Activated CD4-positive, alpha-beta T cell treated with anti-CD3 and anti-CD28 coated beads for 36 hours (primary cell): ENCODE measurements at places on chromosomes 12 and 14.

DNA sequence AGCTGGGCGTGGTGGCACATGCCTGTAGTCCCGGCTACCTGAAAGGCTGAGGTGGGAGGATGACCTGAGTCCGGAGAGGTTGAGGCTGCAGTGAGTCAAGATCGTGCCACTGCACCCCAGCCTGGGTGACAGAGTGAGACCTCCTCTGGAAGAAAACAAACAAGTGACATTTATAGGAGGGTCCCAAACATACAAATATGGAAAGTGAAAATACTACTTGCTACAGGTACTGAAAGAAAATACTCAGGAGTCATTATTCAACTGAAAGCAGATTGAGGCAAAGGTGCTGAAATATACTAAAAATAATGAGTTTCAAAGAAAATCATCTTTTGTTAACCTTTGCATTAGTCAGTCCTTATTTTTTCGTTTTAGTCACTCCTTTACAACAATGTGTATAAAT lies 53.5 kb downstream of the ETV6 start:
- peak; percentile 50 for DNase-seq

DNA sequence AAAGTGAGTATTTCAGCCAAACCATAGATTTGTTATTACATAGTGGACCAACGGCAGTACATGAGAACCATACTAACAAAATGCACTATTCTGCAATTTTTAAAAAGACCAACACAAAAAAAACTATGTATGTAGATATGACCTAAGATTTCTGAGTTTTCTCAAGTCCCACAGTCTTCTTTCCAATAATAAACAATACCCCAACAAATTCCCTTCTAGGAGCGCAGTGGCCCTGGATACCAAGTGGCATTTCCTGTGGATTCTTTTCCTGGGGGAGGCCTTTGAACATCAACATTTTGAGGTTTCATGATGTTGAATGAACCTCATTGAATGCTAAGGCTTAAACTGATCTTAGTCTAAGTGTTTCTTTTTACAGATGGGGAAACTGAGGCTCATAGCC lies 210.5 kb downstream of the BCAT1 start:
- no peak for DNase-seq

- no peak for DNase-seq
Observed at GRCh38 chr14:75751296-75751695, 90.2 kb downstream of the TTLL5 start.

DNA sequence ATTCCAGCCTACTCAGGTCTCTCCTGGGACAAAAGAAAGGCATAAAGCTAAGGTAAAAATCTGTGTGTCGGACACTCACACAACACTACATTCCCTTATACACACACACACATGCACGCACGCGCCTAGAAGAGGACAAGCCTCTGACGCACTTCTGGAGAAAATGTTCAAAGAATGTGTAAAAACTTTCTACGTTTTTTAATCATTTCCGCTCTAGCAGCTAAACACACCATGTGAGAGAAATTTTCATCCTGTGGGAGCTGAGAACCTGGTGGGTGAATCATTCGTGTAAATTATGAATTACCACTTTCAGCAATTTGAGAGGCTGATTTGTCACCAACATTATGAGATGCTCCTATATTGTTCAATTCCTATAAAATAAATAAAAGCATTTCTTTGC lies 494.5 kb downstream of the TMEM132D start:
- no peak for DNase-seq

GRCh38 chr12:11746940-11747716 lies 97.7 kb downstream of the ETV6 start:
- no peak for DNase-seq

- no peak for DNase-seq
Observed at GRCh38 chr12:2457933-2458414, 336.8 kb upstream of the FKBP4 start.
